ENCODE measurements at places on chromosomes 7 and 10. TPM values are rescaled to one million over a fixed set of nuclear protein-coding genes. Genes with fewer than 3 reads are reported as not detected.

Gene PKD2L1
- total RNA-seq: not detected

Gene CCL26
- not detected for total RNA-seq

Gene PON3
- total RNA-seq: not detected

Gene PTPN20
- total RNA-seq: not detected

Measured in IMR-90 (cell line).